HFFc6 (cell line): ENCODE measurements at places on chromosomes 12 and 14. TPM values are rescaled to one million over a fixed set of nuclear protein-coding genes. Genes with fewer than 3 reads are reported as not detected.

DNA sequence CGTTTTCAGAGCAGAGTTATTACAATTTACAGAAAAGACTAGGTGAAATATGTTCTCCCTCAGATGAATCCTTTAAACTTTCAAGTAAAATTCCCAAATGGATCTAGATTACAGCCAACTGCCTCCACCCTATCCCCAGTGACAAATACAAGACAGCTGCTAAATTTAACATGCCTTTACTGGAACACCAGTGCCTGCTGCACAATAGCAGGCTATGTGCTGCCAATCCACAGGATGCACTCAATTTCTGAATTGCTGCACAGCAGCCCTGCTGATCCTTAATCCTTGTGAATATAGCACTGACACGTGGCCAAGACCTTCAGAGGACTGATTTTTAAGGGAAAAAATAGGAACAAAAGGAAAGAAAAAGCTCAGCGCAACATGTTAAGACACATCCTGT is 128.9 kb downstream of the CCER1 start:
- no peak for DNase-seq

The EID3 gene
- 4.0 TPM in 2 replicates for total RNA-seq

The SMIM41 gene
- not detected in 3 replicates for total RNA-seq

The PLA2G1B gene
- total RNA-seq, result not detected in 3 replicates
